ENCODE measurements at places on chromosomes 1 and 21.
A peak's percentile ranks its signal among the peaks of the same experiment; 100 is the strongest.

DNA sequence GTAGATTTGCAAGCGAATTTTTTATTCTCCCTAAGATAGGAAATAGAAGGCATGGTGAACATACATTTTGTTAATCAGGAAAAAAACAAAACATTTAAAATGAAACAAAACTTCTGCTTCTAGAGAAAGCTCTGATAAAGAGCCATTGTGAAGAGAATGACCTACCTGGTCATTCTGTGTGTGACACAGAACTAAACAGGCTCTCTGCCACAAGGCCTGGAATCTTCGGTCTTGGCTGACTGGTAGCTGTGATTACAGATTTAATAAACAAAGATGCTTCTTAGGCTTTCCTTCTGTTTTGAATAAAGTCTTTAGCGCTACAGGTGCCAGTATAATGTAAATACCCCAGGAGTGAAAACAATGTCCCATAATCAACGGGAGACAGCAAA, 22.1 kb downstream of the SLC35D1 start:
- DNase-seq = no peak

DNA sequence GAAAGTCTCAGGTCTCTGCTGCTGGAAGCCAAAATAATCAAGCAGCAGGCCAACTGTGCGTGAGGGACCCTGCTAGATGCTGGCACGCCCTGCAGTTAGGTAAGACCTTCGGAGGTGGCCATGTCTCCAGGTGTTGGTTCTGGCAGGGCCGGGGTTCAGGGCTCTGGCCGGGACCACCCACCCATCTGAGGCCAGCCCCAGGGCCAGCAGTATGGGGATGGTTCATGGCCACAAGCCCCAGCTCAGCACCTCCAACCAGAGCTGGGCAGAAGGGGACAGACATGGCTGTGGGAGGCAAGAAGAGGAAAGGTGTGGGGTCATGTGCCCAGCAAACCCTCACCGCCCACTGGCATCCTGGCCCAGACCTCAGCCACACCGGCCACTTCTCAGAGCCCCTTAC, 23.3 kb downstream of the LRP8 start:
- DNase-seq = no peak

- DNase-seq = no peak
Observed at GRCh38 chr1:93322349-93322748, 23.4 kb upstream of the DR1 start.

GRCh38 chr1:56844545-56845136, 10.0 kb upstream of the C8A start:
- no peak for DNase-seq

DNA sequence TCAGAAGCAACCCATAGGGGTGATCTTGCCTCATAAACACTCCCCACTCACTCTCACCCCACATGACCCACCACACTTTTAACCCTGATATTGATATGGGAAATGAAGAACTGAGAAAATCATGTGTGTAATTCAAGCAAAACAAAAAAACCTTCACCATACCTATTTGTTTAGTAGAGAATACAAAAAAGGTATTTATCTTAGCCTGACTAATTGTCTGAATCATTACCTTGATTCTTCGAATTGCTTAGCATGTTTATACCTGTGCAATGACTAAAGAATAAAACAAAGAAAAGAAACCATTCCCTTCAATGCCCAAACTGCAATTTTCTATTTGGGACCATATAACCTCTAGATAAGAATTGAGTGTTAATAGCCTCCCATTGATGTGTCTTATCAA, 1.8 kb downstream of the CLDN17 start:
- no peak for DNase-seq

- DNase-seq = no peak
Observed at GRCh38 chr21:33374080-33374449, 29.1 kb upstream of the IFNGR2 start.

- DNase-seq = no peak
Observed at GRCh38 chr1:208737922-208738321, 493.7 kb upstream of the PLXNA2 start.

DNA sequence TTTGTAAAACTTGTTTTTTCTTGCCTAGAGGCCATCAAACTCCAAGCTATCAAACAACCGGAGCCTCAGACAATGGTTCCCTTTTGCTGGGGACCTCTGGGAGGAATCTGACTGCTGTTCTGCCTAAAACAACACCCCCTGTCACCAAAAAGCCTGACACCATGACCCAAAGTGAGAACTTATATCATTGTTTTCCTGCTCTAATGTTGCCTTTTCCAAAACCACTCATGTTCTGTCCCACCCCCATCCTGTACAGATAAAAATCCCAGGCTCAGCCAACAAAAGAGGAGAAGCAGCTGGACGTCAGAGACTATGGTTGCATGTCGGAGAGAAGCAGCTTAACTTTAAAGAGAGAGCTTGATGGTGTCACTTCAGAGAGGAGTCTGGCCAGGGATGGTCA, 327.2 kb upstream of the CXADR start:
- DNase-seq = no peak

GRCh38 chr1:155136748-155137147, 1.1 kb downstream of the SLC50A1 start:
- peak; percentile 38 for DNase-seq

GRCh38 chr1:208153386-208153785, 90.8 kb downstream of the PLXNA2 start:
- DNase-seq = no peak

GRCh38 chr1:209755926-209756614, at the start of gene TRAF3IP3:
TSS of gene TRAF3IP3 (plus strand) at chr1:209756053. CDS start at chr1:209760040, 3,987 bp downstream.
- peak; percentile 69 for DNase-seq

DNA sequence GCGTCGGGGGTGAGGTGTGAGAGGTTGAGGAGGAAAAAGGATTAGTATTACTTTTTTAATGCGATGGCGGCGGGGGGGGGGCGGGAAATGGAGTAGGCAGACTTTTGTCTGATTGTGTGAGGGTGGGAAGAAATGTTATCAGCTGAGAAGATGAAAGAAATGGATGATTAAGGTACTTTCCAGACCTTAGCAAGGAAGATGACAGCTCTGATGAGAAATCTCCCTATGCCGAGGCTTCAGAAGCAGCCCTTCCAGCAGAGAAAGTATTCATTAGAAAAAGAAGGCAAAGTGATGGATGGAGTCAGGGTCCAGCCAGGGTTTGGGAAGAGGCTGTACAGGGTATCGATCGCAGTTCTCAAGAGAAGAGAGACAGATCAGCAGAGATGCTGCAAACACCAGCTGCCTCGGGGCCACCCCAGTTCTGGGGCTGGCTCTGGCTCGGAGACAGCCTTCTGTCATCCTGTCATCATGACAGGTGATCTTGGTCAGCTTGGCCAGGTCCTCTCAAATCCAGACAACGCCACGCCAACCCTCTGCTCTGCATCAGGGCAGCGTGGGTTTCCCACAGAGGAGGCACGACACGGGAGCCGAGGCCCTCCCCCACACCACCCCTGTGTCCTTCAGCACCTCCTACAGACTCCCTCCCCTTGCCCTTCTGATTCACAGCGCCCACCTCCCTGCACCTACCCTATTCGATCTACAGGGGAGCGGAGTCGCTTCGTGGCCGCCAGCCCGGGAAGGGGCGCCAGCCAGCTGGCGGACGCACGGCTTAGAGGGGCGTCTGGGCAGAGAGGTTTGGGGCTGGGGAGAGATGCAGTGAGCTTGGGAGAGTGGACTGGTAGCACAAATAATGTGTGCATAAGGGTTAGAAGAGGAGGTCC, 674 bp upstream of the ATXN7L2 start:
- DNase-seq = no peak

GRCh38 chr1:32716312-32717148, 14.0 kb upstream of the SYNC start:
- peak; percentile 59 for DNase-seq

- no peak for DNase-seq
Observed at GRCh38 chr1:22057861-22058260, 5.4 kb downstream of the CDC42 start.

DNA sequence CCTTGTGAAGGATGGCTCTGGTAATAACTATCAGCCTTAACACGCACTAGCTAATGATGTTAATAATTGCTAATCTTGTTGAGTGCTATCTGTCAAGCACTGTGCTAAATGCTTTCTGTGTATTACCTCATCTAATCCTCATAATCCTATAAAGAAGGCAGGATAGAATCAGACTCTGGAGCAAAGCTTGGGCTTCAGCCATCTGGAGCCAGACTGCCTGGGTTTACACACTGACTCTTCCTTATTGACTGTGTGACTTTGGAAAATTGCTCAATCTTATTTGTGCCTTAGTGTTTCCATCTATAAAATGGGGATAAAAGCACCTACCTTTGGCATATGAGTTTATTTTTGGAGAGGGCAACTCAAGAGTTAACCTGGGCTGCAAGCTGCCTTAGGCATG, 216.1 kb downstream of the NUF2 start:
- no peak for DNase-seq

GRCh38 chr1:1259951-1260600, 13.6 kb upstream of the C1QTNF12 start:
- no peak for DNase-seq

DNA sequence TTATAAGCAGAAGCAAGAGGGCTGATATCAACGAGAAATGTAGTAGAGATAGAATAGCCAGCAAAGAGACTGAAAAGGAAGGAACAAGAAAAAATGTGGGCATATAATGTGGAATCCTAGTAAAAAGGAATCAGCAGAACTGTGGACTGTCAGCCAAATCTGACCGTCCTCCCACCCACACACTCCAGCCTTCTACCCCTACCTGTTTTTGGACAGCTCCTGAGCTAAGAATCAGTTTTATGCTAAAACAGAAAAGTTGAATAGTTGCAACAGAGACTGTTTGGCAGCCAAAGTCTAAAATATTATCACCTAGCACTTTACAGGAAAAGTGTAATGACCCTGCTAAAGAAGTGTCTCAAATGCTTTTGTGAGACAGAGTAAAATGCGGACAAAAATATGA, 533.3 kb upstream of the CXADR start:
- DNase-seq = no peak

DNA sequence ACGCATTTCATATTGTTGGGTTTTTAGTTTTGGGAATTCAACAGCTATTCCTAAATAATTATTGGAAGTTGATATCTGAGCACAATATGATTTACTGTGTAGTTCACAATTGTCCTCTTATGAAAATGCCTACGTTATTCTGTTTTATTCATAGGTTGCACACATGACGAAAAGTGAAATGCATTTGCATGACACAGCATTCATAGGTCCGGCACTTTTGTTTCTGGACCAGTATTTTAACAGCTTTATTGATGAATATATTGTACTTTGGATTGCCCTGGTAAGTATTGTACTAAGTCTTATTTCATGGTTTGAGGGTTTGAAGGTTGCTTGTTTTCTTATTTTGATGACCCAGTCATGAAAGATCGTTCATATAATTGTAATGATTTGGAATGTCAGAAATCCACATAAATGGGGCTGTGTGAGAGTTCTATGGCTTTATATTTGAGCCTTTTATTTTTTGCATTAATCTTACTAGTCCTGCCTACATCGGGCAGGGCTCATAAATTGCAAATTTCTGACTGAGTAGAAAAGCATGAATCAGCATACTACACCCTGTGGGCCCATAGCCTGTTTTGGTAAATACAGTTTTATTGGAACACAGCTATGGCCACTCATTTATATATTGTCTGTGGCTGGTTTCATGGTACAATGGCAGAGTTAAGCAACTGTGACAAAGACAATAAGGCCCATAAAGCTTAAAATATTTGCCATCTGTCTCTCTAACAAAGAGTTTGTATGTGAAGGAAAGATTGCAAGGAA, 17.0 kb downstream of the DENND2D start:
- no peak for DNase-seq

DNA sequence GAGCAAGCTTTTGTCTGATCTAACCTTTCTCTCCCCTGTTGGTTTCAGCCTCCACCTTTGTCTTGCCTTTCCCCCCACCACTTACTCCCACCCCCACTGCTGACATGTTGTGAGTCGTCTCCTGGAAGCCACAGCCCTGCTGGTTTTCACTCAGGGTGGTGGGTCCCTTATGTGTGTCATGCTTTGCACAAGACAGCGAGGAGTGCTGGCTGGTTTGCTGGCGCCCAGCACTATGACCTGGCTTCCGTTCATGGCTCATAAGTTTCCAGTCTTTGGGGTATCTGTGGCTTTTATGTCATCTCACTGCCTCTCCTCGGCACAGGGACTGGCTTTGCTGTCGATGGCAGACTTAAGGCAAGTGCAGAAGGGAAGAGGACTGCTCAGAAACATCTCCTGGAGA, 177.7 kb downstream of the KIF26B start:
- DNase-seq = no peak

DNA sequence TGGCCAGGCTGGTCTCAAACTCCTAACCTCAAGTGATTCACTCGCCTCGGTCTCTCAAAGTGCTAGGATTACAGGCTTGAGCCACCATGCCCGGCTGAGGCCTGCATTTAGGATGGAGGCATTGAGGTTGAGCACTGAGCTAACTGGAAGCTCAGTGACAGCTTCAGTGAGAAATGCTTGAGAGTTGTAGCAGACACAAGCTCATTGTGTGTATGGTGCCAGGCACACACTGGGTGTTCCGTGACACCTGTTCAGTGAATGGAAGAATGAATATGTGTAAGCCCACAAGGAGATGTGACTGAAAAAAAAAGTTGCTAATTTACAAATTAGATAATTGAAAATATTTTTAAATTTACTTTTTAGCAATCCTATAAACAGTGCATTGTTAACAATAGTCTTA, 21.8 kb downstream of the LURAP1 start:
- no peak for DNase-seq

DNA sequence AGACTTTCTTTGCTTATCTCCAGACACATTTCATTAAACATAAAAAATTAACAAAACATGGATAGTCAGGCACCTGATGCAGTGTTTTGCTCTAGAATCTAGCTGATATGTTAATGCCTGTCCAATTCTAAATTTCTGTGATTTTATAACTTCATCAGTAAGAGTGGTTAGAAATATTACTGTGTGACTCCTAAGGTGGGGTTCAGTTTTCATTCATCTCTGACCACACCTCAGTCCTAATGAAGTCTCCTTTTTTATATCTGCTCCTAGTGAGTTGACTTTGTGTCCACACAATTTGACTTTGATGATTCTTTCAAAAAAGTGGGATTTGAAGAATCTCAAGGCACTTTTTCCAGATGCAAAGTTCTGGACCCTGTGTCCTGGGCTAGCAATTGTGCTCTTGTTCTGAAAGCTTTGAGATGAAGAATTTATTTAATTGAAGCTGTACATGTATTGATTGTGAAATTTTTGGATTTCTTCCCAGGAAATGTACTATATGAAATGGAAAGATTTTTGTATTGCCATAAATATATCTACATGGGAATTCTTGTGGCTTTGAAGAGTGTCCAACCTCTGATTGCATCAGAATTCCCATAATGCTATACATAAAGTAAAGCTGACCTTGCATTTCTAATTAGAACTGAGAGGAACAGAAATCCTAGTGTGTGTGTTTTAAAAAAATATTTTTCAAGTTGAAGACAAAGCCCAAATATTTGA, 111.2 kb downstream of the GIPC2 start:
- DNase-seq = no peak

- DNase-seq = peak; percentile 69
Observed at GRCh38 chr1:151839457-151840403, at the start of gene C2CD4D. TSS of gene C2CD4D (minus strand) at chr1:151839820. CDS start at chr1:151838989, 831 bp downstream.

- no peak for DNase-seq
Observed at GRCh38 chr1:47334765-47335435, 1.3 kb downstream of the CMPK1 start.

GRCh38 chr1:19637606-19638005, 6.5 kb upstream of the NBL1 start:
- DNase-seq = no peak

GRCh38 chr1:9028921-9029705, 2.9 kb upstream of the SLC2A7 start:
- no peak for DNase-seq

GRCh38 chr1:56215771-56216170, 363.6 kb downstream of the PLPP3 start:
- no peak for DNase-seq

- DNase-seq = no peak
Observed at GRCh38 chr1:222754366-222755139, 17.6 kb downstream of the FAM177B start.
